ENCODE measurements at places on chromosomes 7 and 10.

GRCh38 chr10:35420044-35420443 lies 83.7 kb downstream of the CCNY start:
- no peak for DNase-seq

- DNase-seq = peak; percentile 54
Observed at GRCh38 chr7:137967143-137968018, 34.5 kb downstream of the CREB3L2 start.

DNA sequence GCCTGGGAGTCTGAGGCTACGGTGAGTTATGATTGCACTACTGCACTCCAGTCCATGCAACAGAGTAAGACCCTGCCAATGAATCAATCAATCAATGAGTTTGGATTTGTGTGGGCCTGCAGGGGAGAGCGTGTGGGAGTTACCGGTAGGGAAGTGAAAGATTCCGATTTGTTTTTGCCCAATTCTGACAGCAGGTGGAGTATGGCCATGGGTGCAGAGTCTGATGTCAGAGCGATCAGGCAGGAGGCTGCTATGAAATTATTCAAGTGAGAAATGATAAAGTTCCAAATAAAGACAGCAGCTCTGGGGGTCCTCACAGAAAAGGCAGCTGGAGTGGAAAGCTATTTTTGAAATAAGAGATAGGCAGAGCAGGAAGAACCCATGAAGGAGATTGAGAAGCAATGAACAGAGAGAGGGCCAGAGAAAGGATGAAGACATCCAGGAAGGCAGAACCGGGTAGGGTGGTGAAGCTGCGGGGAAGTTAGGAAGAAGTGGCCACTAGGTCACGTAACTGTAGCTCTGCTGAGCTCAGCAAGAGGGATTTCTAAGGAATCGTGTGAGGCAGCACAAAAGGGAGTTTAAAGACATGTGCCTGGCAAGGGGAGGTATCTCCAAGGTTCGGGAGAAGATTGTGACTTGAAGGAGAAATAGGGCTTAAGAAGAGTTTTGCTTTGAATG lies 93.7 kb upstream of the NMT2 start:
- DNase-seq = no peak

GRCh38 chr7:8371742-8372141 lies 61.7 kb upstream of the NXPH1 start:
- no peak for DNase-seq

DNA sequence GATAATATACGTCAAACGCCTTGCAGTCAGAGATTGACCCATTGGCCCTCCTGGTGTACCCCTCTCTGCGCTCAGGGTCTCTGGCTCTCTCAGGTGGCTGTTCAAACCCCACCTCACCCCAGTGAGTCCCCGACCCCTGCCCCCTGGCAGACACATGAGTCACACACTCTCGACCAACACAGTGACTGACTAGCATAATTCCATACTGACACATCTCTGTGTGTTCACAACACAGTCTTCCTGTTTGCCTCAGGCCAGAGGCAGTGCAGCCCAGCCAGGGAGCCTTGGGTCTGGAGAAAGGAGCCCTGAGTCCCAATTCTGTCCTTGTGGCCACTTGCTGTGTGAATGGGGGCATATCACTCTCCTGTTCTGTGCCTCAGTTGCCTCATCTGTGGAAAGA lies 40.1 kb downstream of the PALD1 start:
- no peak for DNase-seq

DNA sequence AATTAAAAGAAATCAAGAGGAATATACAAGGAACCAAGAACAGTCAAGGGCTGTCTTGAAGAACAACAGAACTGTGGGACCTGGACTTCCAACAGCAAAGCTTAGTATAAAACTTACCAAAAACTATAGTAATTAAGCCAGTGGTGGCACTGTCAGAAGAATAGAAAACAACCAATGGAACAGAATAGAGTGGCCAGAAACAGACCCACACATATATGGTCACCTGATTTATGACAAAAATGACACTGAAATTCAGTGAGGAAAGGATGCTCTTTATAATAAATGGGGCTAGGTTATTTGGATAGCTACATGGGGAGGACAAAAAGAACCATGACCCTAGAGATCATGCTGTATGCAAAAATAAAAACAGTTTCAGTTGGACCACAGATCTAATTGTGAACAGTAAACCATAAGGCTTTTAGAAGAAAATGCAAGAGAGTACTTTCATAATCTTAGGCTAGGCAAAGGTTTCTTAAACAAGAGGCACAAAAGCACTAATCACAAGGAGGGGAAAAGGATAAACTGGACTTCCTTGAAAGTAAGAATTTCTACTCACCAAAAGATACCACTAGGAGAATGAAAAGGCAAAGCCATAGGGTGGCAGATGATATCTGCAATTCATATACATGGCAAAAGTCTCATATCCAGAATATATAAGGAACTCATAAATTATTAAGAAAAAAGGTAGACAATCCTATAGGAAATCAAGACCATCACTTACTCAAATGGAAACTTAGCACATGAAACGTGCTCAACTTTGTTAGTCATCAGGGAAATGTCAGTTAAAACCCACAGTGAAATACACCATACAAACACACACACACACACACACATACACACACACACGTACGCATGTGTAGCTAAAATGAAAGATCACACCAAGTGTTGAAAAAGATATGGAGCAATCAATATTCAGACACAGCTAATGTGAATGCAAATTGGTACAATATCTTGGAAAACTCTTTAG lies 20.8 kb downstream of the HYCC1 start:
- peak; percentile 49 for DNase-seq

DNA sequence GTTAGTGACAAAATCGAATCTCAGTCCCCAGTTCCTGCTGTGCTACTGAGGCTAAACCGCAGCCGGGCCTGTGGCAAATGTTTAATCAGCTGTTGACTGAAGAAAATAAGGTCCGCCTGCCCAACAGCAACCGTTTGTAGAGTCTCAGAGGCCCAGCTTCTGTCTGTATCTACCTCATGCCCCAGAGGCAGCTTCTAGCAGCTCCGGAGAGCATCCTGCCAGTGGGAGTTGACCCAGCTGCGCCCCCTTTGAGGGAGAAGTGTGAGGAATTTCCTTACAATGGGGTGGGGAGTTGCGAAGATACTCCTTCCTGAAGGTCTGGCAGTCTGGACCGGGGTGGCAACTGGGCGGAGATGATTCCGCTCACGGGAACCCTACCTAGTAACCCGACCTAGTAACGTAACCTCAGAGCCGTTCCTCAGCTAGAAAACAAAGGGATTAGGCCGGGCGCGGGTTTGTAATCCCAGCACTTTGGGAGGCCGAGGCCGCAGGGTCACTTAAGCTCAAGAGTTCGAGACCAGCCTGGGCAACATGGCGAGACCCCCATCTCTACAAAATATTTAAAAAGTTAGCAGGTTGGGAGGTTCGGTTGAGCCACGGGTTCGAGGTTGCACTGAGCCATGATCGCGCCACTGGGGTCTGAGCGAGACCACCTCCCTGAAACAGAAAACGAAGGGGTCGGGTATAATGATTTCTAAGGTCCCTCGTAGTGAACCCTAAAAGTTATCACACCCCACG lies 846 bp upstream of the ZNF775 start:
- peak; percentile 75 for DNase-seq

- DNase-seq = peak; percentile 22
Observed at GRCh38 chr7:94348142-94348541, 46.6 kb upstream of the COL1A2 start.

GRCh38 chr7:149874644-149875028 lies 867 bp downstream of the ATP6V0E2 start:
- no peak for DNase-seq

- DNase-seq = no peak
Observed at GRCh38 chr7:66452165-66452564, 176.5 kb upstream of the KCTD7 start.

DNA sequence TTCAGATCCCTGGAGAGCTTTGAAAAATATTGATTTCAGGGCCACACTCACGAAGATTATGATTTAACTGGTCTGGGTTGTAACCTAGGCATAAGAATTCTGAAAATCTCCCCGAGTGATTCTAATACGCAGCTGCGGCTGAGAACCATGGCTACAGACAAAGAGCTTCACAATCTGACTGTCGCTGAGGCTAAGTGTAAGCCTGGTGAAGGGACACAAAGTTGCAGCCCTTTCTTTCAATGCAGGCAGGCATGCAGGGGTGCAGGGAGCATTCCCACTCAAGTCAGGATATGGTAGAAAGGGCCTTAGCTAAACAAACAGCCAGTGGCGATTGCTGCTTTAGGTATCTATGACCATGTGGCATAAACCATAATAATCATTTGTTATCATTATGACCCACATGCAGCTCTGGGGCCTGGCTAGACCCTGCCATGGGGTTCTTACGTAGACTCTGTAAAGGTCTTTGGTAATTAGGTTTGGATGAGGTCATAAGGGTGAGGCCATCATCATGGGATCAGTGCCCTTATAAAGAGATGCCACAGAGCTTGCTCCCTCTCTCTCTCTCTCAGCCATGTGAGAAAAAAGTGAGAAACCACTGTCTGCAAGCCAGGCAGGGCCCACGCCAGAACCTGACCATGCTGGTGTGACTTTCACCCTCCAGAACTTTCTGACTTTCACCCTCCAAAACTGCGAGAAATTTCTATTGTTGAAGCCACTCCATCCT lies 88.4 kb upstream of the LANCL2 start:
- DNase-seq = no peak

GRCh38 chr10:58593008-58593407 lies 80.3 kb downstream of the BICC1 start:
- peak; percentile 68 for DNase-seq

- DNase-seq = no peak
Observed at GRCh38 chr10:70560511-70560941, 42.0 kb downstream of the PRF1 start.

DNA sequence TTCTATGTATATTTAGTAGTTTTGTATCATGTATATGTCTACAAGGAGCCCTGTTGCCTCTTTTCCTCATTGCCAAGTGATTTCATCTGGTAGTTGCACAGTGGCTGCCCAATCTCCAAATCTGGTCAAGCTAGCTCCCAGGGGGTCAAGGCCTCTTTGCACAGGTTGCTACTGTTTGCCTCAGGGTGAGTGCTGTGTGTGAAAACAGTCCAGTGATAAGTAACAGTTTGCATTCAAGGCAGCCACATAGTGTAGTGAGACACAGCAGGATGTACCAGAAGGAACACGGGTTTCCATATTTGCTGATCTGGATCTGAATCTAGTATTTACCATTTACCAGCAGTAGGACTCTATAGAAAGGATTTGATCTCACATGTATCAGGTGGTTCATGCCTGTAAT lies 13.3 kb upstream of the EPC1 start:
- DNase-seq = no peak

DNA sequence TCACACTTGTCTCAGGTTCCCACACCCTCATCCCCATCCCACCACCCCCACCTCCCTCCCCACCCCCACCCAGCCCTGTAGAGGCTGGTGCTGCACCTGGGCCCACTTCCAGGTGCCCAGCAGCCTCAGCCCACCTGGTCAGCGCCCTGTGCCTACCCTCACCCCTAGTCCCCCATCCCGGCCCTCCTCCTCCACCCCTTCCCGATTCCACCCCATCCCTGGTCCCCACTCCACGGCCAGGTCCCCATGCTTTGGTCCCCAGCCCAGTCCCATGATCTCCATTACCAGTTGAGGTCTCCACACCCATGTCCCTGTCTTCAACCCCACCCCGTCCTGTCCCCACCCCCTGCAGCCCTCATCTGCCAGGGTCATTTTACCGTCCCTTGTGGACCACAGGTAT lies 24.6 kb upstream of the CNPY1 start:
- no peak for DNase-seq

DNA sequence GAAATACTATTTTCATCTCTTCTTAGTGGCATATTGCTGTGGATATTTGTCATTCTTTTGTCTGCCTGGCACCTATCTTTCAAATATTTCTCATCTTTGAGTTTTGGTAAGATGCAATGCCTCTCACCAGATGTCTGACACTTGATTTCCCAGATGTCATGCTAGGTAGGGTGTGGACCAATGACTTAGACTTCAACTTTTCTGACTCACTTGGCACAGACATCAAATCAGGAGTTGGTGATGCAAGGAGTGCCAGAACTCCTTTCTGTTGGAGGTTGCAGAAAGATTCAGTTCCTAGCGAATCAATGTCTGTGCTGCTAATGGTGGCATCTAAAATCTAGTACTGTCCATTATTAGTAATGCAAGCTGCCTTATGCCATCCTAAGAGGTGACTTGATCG lies 216.9 kb upstream of the FERD3L start:
- no peak for DNase-seq

DNA sequence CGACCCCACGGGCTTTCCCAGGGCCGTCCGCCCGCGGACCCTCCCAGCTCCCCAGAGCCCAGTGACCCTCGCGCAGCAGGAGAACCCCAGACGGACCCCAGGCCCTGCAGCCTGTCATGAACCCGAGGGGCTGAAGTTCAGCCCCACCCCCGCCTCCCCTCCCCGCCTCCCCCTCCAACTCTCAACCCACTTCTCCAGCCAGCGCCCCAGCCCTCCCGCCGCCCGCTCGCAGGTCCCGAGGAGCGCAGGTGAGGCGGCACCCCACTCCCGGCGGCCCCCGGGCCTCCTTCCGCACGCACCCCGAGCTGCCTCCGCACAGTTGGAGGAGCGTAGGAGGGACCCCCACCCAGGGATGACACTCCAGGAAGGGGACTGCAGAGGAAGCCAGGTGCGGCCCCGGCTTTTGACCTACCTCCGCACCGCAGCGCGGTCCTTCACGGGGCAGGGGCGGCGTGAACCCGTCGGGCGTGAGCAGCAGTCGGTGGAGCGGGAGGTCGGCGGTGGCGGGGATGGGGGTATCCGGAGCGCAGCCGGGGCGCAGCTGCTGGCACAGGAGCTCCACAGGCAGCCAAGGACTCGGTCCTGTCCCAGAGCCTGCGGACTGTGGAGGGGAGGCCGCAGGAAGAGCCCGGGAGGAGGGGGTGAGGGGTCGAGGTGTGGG lies at the start of gene TMEM176A:
TSS of gene TMEM176A (plus strand) at position 189 of the 661 bp plus-strand sequence. CDS start 782 bp downstream, outside the sequence.
- DNase-seq = no peak

DNA sequence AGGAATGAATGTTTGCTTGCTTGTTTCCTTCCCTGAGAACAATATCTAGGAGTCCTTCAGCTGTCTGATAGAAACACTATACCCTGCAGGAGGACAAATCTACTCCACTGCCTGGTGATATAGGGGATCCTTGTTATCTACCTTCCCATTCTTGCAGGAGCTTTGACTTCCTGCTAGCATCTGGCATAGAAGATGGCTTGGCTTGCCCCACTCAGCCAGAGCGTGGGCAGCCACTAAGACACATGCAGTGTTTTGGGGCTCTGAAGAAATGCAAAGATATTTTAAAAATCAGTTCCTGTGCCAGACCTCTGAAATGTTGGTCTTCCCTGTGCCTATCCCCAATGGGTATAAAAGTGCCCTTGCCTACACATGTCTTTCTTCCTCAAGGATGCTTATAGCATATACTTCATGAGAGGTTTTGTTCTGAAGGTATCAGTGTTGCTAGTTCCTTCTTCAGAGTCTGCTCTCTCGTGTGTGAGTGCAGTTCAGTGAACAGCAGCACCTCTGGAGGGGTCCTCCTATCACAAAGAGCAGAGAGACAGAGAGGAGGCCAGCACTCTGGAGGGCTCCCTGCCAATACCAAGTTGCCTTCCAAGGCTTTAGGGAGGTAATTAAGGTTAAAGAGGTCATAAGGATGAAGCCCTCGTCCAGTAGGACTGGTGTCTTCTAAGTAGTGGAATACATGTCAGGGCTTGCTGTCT lies 149.1 kb upstream of the CALCR start:
- DNase-seq = no peak

GRCh38 chr10:132061030-132061429 lies 4.7 kb upstream of the JAKMIP3 start:
- no peak for DNase-seq

GRCh38 chr10:91284486-91285090 lies 64.1 kb downstream of the PCGF5 start:
- DNase-seq = no peak

Data from MV-4-11 (cell line).